Mesothelial cell of epicardium (in vitro differentiated cells): ENCODE measurements at places on chromosomes 7 and 10.

GRCh38 chr10:34664706-34665105 lies 150.4 kb downstream of the PARD3 start:
- no peak overlapping the region for H3K27ac ChIP-seq
- no peak for DNase-seq
- peaks cover 35% of the 10 kb centered on the region for H3K4me1 ChIP-seq
- no peaks in the 10 kb centered on the region for H3K36me3 ChIP-seq
- H3K4me3 ChIP-seq: no peak overlapping the region

DNA sequence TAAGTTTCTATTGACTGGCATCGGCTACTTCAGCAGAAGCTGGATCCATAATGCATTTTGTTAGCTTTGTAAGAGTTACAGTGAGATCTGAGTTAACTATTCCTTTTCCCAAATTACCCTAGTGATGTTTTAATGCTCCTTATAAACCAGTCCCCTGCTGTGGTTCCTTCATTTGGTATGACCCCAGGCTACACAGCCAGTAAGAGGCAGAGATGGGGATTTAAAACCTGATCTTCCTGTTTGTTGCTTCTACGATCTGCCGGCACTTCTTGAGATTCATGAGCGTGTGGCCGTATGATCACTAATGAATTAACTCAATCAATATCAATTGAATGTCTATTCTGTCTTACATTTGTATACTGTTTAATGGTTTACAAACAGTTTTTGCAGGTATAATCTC lies 86.1 kb downstream of the CACNB2 start:
- peak overlapping the region; percentile 84 for H3K27ac ChIP-seq
- H3K27me3 ChIP-seq: no peaks in the 10 kb centered on the region
- peaks cover 56% of the 10 kb centered on the region for H3K4me1 ChIP-seq
- DNase-seq: no peak

DNA sequence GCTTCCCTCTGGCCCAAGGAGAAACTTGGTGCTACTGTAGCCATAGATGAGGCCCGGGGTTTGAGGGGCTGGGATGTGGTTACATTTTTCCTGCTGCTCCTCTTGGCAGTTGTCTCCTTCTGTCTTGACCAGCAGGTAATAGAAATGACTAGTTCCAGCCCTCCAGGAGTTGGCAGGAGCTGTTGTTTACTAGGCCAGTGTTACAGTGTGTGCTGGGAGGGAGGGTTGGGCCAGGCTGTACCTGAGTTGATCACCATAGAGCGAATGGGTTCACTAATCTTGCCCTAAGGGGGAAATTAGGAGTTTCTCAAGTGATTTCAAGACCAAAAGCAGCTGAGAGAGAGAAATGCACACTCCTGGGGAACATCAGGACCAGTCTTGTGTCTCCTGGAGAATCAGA lies 34.9 kb downstream of the PAX2 start:
- no peaks in the 10 kb centered on the region for H3K4me1 ChIP-seq
- no peaks in the 10 kb centered on the region for H3K36me3 ChIP-seq
- no peak overlapping the region for H3K27ac ChIP-seq
- H3K4me3 ChIP-seq: no peak overlapping the region

GRCh38 chr7:34596887-34597286 lies 61.1 kb upstream of the NPSR1 start:
- H3K27me3 ChIP-seq: no peaks in the 10 kb centered on the region
- no peak overlapping the region for H3K4me3 ChIP-seq
- H3K4me1 ChIP-seq: no peaks in the 10 kb centered on the region
- H3K36me3 ChIP-seq: no peaks in the 10 kb centered on the region
- no peak for DNase-seq
- H3K27ac ChIP-seq: no peak overlapping the region

GRCh38 chr7:103870664-103871063 lies 118.8 kb downstream of the RELN start:
- no peak for DNase-seq
- H3K36me3 ChIP-seq: no peaks in the 10 kb centered on the region
- H3K27ac ChIP-seq: no peak overlapping the region

DNA sequence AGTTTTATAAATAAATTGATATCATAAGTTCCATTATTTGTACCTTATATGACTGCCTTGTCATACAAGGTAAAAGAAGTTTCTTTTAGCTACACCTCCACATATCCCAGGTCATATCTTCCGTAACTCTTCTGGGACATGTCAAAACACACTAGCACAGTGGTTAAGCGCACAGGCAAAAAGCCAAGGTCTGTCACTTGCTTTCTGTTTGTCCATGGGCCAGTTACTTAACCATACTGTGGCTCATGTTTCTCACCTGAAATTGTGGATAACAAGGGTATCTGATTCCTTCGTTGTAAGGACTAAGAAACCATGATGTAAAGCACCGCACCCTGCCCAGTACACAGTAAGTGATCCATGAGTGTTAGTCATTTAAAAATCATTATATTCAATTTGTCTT lies 56.2 kb downstream of the SEMA3D start:
- H3K4me1 ChIP-seq: peaks cover 21% of the 10 kb centered on the region
- H3K27me3 ChIP-seq: no peaks in the 10 kb centered on the region
- no peak for DNase-seq
- peaks cover 4% of the 10 kb centered on the region for H3K36me3 ChIP-seq
- H3K27ac ChIP-seq: peak overlapping the region; percentile 16

- H3K36me3 ChIP-seq: peaks cover 15% of the 10 kb centered on the region
- no peak overlapping the region for H3K4me3 ChIP-seq
- peak overlapping the region; percentile 92 for H3K27ac ChIP-seq
- peaks cover 54% of the 10 kb centered on the region for H3K4me1 ChIP-seq
Measured at GRCh38 chr7:130400120-130400572, 19.9 kb downstream of the CPA1 start.

DNA sequence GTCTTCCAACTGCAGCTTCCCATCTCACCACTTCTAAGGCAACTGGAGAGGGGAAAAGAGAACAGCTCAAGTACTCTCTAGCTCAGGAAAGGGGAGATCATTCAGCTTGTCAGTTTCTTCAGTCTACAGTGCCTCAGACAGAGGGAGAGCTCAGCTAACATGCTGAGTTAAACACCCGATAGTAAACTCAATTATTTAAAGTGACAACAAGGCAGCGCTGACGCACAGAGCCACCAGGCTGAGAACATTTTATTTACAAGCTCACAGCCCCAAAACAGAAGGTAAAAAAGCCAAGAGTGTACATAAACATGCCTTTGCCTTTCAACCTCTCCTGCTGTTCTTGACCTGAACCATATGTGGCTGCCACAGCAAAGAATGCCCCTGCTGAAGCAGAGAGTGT lies 10.1 kb upstream of the CUZD1 start:
- H3K4me3 ChIP-seq: no peak overlapping the region
- no peak overlapping the region for H3K27ac ChIP-seq
- no peaks in the 10 kb centered on the region for H3K4me1 ChIP-seq
- no peaks in the 10 kb centered on the region for H3K36me3 ChIP-seq
- no peak for DNase-seq
- peaks cover 34% of the 10 kb centered on the region for H3K27me3 ChIP-seq
